ENCODE measurements at places on chromosomes 4 and X.

DNA sequence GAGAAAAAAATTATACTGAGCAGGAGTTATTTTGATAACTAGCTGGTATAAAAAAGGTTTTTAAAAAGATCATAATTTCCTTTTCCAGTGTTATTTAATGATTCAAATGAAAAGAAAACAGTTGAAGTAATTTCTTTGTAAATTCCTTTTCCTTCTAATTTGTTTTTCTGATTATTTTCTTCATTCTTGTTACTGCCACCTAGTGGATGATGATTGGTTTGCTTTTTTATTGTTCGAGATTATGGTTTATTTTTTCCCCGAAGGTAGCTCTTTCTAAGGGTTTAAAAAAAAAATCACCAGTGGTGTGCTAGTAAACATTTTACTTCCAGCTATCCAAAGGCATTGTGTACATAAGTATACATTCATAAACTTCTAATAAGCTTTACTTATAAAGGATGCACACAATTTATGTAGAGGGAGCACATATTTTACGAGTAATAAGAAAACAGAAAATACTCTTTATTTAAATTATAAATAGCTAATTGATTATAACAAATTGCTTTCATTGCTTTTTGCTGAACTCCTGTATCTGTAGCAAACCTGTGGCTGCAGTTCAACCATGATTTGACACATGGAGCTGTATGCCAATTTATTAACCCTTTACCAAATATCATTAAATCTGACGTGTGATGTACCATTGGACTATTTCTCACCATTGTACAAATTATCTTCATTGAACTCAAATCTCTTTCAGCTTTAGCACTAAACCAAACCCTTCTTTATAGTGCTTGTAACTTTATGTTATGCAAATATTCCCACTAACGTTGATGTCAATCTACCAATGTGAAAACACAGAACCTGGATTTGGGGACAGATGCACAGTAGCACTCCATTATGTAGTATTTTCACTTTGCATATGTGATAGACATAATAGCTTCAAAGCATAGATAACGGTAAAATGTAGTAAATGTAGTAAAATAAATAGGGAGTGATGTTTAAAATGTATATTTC, 97.8 kb upstream of the ANK2 start:
- DNase-seq, result no peak

- no peak for DNase-seq
These were observed 41.5 kb downstream of the ENOX2 start for GRCh38 chrX:130861462-130861861.

DNA sequence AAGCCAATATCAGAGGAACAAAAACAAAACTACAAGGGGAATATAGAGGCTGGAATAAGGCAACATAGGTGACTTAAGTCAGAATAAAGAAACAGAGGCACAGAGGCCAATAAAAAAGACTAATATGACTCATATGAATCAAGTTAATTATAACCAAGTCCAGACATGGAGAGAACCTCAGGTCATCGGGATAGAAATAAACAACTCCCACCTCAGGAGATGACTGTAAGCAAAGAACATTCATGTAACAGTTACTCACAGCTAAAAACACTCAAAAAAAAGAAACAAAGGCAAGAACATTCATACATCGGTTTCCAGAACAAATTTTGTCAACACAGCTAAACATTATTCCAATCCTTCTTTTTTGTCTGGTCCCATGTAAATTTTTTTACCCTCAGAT, 60.3 kb upstream of the RXFP1 start:
- DNase-seq, result no peak

- DNase-seq, result no peak
These were observed 80.1 kb downstream of the TMEM131L start for GRCh38 chr4:153546280-153546679.

DNA sequence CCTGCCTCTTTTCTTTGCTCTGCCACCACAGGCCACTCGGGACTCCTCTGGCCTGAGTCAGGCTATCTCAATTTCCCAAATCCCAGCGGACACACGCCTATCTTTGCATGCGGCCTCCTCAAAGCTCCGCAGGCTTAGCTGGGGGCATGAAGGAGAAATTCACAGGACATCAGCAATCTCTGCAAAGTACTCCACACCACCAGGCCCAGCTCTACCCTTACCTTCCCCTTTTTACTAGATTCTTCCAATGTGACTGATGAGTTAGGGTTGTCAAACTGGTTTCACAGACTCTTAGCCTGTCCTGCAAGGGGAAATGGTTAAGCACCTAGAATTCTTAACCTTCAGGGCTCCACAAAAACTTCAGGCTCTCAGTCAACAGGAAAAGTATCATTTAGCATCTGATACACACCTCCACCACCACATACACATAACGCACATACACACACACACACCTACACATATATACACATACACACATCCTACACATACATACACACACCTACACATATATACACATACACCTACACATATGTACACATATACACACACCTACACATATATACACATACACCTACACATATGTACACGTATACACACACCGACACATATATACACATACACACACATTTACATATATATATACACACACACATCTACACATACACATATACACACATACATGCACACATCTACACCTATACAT, 349.1 kb downstream of the ANK2 start:
- DNase-seq, result no peak

DNA sequence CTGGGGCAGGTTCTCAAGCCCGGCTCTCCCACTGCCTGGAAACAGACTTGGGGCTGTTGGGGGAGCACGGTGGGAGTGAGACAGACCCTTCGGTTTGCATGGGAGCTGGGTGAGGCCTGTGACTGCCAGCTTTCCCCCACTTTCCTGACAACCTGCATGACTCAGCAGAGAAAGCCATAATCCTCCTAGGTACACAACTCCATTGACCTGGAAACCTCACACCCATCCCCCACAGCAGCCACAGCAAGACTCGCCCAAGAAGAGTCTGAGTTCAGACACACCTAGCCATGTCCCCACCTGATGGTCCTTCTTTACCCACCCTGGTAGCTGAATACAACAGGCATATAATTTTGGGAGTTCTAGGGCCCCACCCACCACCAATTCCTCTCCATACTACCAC, 57.6 kb upstream of the UBQLN2 start:
- no peak for DNase-seq

GRCh38 chr4:168440442-168441264, 39.6 kb downstream of the DDX60L start:
- DNase-seq, result no peak

- no peak for DNase-seq
These were observed 157.6 kb downstream of the MAB21L2 start for GRCh38 chr4:150739591-150739990.

DNA sequence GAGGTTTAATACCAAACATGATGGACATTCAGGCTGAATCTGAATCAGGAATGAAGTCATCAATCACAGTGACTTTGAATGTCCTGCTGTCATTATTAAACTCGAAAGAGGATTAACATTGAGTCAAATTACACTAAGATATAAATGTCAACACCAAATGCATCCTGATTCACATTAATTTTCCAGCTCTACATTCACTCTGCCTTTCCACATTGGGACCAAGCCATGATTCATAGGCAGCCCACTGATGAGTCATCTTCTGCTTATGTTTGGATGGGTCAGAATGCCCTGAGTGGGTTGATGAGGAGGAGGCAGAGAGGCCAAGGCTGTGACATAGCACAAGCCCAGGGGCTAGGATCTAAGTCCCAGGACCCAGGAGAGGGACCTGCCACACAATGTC, 247.6 kb upstream of the RPS6KA3 start:
- DNase-seq, result no peak

GRCh38 chrX:72137846-72138495, 6.3 kb upstream of the RTL5 start:
- DNase-seq, result no peak

- DNase-seq, result no peak
These were observed 92.1 kb downstream of the STK32B start for GRCh38 chr4:5143306-5143861.

DNA sequence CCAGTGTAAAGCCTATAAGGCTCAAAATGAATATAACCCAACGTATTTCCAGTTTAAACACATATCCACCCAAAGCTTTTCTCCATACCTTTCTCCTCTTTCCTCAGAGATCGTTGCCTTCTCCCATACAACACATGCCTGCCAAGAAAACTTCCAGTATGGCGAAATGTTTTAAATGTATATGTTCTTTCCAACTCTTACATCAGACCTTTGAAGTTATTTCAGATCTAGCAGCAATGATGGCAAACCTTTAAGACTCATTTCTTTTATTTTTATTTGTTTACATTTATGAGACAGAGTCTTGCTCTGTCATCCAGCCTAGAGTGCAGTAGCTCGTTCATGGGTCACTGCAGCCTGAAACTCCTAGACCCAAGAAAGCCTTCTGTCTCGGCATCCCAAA, 265.4 kb downstream of the BMPR1B start:
- no peak for DNase-seq

DNA sequence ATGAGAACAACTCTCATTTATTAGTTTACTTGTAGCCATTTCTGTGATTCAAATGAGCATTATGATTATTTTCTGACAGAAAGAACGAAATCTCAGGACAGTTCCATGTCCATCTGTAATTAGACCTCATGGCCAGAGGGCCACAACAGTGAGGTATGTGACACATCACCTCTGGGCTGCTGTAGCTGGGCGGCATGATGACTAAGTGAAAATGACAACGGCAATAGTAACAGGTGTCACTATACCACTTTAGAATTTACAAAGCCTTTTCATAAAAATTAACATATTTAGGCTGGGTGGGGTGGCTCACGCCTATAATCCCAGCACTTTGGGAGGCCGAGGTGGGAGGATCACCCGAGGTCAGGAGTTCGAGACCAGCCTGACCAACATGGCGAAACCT, 252.6 kb downstream of the CBR4 start:
- DNase-seq, result no peak

GRCh38 chrX:95063554-95063953, 1389.5 kb downstream of the FAM133A start:
- no peak for DNase-seq

DNA sequence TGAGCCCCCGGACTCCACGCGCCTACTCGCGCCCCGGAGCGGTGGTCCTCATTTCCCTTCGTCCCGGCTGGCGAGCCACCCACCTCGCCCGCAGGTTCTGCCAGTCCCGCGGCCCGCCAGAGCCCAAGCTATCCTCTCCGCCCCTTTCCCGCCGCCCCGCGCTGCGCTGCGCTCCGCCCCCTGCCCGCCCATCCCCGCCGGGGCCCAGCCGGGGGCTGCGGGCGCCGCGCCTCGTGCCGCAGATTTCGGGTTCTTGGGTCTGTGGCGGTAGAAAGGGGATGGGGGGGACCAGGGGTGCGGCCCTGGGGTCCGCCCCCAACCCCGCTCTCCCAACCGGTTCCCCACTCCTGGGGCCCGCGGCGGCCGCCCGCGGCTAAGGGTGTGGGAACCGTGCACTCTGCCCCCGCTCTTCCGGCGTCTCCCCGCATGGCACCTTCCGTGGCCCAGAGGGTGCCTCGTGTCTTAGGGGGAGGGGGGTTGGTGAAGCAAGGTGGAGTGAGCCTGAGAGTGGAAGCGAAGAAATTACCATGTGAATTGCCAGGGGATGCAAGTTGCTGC, 650.8 kb upstream of the DIPK2B start:
- peak; percentile 65 for DNase-seq

- no peak for DNase-seq
These were observed at the start of gene SPOCK3 for GRCh38 chr4:167234316-167234881. SPOCK3 (minus strand) TSS chr4:167234494.

Measured in activated naive CD4-positive, alpha-beta T cell treated with anti-CD3 and anti-CD28 coated beads, Interleukin-2, amount 50 U/mL, for 16 hours (primary cell).